ENCODE measurements at places on chromosomes 2 and 18. TPM values are rescaled to one million over a fixed set of nuclear protein-coding genes. Genes with fewer than 3 reads are reported as not detected.
A peak's percentile ranks its signal among the peaks of the same experiment; 100 is the strongest.

DNA sequence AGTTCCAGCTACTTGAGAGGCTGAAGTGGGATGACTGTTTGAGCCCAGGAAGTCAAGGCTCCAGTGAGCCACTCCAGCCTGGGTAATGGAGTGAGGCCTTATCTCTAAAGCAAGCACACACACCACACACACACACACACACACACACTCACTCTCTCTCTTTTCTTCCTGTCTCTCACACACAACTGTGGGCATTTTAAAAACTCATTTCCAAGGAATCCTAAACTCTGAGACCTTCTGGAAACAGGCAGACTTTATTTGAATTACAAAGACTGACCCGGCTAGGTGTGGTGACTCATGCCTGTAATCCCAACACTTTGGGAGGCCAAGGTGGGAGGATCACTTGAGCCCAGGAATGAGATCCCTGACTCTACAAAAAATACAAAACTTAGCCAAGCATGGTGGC, 21.3 kb downstream of the WDSUB1 start:
- H3K36me3 ChIP-seq: no peaks in the 10 kb centered on the region
- peak overlapping the region; percentile 4 for H3K27ac ChIP-seq
- DNase-seq: peak; percentile 45
- no peak overlapping the region for H3K4me3 ChIP-seq
- no peaks in the 10 kb centered on the region for H3K27me3 ChIP-seq
- no peaks in the 10 kb centered on the region for H3K4me1 ChIP-seq

DNA sequence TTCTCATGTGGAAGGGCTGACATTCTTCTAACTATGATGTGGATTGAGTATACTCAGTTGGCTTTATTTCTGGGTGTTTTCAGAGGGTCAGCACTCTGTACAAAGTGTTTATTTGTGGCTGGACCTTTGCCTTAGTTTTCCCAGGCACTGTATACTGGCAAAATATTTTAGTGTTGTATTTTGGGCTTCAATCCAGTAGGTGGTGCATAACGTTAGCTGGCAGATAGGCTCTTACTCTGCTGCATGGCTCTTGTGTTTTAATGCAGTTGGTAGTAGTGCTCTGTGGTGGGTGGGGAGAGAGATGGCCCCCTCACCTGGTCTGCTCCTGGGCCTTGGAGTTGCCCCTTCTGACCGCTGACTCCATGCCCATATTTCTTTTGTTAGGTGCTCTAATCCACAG, 75.6 kb upstream of the REG3A start:
- H3K36me3 ChIP-seq: no peaks in the 10 kb centered on the region
- no peak overlapping the region for H3K4me3 ChIP-seq
- no peak overlapping the region for H3K27ac ChIP-seq
- no peaks in the 10 kb centered on the region for H3K4me1 ChIP-seq

DNA sequence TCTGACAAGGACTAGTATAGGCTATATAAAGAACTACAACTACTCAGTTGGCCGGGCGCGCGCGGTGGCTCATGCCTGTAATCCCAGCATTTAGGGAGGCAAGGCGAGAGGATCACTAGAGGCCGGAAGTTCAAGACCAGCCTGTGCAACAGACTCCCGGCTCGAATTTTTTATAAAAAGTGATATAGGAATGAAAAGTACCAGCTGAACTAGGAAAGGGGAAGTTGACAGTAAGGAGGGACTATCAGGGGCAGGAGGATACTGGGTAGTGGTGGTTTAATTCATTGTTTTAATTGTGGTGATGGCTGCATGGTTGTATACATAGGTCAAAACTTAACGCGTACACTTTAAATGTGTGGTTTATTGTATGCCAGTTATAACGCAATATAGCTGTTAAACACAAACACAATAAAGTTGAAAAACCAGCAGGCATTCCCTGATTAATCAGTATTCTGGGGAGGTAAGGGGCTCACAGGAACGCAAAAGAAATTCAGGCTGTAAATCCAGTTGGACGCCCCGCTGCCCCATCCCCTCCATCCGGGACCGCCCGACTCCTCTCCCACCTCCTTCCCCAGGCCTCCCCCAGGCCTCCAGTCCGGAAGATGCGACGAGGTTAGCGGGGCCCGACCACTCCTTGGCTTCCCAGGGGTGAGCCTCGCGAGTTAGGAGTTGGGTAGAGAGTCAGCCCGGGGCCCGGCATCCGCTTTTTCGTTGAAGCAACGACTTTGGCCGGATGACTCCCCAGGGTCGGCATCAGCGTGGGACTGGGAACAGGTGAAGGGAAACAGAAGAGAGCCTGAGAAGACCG, 746 bp upstream of the POLR1B start:
- H3K27ac ChIP-seq: peak overlapping the region; percentile 87
- peak overlapping the region; percentile 96 for H3K4me3 ChIP-seq
- no peaks in the 10 kb centered on the region for H3K27me3 ChIP-seq
- peak; percentile 71 for DNase-seq
- peaks cover 6% of the 10 kb centered on the region for H3K36me3 ChIP-seq

GRCh38 chr2:195022508-195022830, 634.6 kb upstream of the SLC39A10 start:
- H3K4me3 ChIP-seq: no peak overlapping the region
- H3K27ac ChIP-seq: no peak overlapping the region
- DNase-seq: no peak

- H3K27ac ChIP-seq: no peak overlapping the region
- H3K4me1 ChIP-seq: no peaks in the 10 kb centered on the region
- no peaks in the 10 kb centered on the region for H3K36me3 ChIP-seq
- H3K4me3 ChIP-seq: no peak overlapping the region
Measured at GRCh38 chr2:196217116-196217515, 45.7 kb upstream of the STK17B start.

DNA sequence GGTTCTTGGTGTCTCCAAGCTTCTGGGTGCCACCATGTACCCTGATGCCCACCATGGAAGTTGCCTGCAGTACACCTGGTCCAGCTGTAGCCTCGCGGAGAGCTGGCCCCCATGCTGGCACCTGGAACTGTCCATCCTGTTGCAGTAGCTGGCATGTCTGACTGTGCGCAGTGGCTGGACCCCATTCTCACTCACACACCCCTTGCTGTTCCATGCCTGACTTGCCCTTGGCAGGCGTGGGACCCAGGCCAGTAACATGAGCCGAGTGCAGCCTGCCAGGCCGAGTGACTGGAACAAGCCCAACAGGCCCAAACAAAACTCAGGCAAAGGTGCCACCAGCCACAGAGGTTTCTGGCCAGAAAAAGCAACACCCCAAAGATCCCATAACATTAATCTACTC, 73.8 kb downstream of the NEURL3 start:
- no peaks in the 10 kb centered on the region for H3K4me1 ChIP-seq
- no peaks in the 10 kb centered on the region for H3K36me3 ChIP-seq
- no peak overlapping the region for H3K4me3 ChIP-seq
- no peaks in the 10 kb centered on the region for H3K27me3 ChIP-seq

KRTCAP3 gene
- total RNA-seq: 45.6 TPM

POTEI gene
- total RNA-seq: not detected

DNA sequence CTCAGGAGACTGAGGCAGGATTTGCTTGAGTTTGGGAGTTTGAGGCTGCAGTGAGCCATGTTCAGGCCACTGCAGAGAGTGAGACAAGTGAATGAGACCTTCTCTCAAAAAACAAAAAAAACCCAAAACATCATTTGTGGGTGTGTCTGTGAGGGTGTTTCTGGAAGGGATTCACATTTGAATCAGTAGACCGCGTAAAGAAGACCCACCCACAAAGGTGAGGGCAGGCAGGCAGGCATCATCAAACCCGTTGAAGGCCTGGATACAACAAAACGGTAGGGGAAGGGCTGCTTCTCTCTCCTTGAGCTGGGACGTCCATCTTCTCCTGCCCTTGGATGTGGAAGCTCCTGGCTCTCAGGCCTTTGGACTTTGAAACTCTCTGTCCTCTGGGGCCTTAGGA, 25.4 kb downstream of the CDKL4 start:
- H3K27ac ChIP-seq: no peak overlapping the region
- H3K4me3 ChIP-seq: no peak overlapping the region
- H3K36me3 ChIP-seq: no peaks in the 10 kb centered on the region

- no peak for DNase-seq
- H3K27ac ChIP-seq: no peak overlapping the region
- no peaks in the 10 kb centered on the region for H3K36me3 ChIP-seq
Measured at GRCh38 chr18:26702086-26702485, 153.7 kb upstream of the KCTD1 start.
